IMR-90 (cell line): ENCODE measurements at places on chromosomes 13 and 19. TPM values are rescaled to one million over a fixed set of nuclear protein-coding genes. Genes with fewer than 3 reads are reported as not detected.

GRCh38 chr13:33180122-33180804 is 105.3 kb downstream of the STARD13 start:
- no peak for DNase-seq

DNA sequence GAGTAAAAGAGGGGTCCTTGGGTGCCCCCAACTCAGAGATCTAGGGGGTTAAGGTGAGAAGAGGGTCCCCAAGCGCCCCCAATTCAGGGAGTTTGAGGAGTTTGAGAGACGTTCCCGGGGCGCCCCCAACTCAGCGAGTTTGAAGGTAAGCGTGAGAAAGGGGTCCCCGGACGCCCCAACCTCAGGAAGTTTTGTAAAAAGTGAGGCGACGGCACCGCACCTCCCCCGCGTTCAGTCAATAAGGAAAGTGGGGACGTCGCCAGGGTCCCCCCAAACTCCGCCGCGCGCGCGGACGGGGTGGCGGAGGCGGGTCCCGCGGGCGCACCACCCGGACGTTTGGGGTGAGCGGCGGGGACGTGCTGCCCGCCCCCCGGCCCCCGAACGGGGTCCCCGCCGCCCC is 353 bp downstream of the RFX2 start:
- DNase-seq = no peak

GRCh38 chr19:11242025-11242424 is 2.6 kb downstream of the ANGPTL8 start:
- DNase-seq = no peak

- DNase-seq = peak; percentile 81
These were observed 68.4 kb downstream of the SPATA13 start for GRCh38 chr13:24228852-24229458.

C19orf18 gene
- not detected in 2 replicates for total RNA-seq

- peak; percentile 18 for DNase-seq
These were observed 2.8 kb downstream of the ZNF749 start for GRCh38 chr19:57437931-57438330.

- DNase-seq = peak; percentile 78
These were observed 7.2 kb downstream of the GAS6 start for GRCh38 chr13:113856716-113857065.

DNA sequence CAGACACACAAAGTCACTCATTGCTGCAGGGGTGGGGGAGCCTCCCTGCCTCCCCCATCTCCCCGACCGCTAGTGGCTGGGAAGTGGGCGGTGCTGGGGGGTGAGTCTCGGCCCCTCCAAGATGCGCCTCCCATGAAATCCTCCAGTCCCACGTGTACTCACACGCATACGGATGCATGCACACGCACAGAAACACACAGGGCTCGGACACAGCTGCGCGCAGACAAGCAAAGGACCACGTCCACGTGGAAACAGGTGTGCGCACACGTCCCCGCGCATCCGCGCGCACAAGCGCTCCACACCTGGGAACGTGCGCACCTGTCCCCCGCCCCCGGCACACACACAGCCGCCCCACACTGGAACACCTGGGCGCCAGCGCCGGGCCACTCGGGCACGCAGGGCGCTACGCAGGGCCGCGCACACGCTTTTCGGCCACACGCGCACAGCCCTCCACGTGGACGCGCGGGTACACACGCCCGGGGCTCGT is 687 bp downstream of the MATK start:
- no peak for DNase-seq

UBE2L5 gene
- total RNA-seq = 0.18 TPM in 1 of 2 replicates, not detected in the other

DNA sequence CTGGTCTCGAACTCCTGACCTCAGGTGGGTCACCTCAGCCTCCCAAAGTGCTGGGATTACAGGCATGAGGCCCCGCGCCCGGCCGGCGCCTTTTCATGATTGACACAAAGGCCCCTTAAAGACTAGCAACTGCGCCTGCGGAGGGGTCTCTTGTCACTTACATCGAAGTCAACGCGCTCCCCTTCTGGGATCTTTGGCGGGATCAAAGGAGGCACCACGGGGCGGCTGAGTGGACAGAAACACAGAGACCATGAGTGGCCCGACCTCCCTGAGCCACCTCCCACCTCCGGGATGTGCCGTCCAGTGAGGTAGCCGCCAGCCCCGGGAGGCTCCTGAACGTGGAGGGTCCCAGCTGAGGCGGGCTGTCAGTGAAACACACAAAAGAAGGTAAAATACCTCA is 7.3 kb downstream of the TNNT1 start:
- no peak for DNase-seq

PSG3 gene
- total RNA-seq = not detected in 2 replicates

DNA sequence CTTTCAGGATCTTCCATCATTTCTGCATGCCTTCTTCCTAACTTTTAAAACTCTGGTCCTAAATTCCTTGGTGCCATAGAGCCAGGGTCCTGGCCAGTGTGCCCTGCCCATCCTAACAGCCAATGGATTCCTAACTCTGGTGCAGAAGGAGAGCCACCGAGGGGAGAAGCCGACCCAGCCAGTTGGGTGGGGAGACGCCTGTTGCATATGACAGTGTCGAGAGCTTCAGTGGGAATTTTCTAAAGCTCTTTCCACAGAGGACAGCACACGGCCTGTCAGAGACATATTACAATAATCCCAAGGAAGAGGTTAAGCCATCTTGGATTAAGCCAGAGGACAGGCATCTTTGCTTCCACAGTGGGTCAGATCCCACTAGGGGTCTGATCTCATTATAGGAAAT is 180.4 kb downstream of the ZNF536 start:
- no peak for DNase-seq
